SHP77 (cell line): ENCODE measurements at places on chromosomes 2 and 18.
A peak's percentile ranks its signal among the peaks of the same experiment; 100 is the strongest.

DNA sequence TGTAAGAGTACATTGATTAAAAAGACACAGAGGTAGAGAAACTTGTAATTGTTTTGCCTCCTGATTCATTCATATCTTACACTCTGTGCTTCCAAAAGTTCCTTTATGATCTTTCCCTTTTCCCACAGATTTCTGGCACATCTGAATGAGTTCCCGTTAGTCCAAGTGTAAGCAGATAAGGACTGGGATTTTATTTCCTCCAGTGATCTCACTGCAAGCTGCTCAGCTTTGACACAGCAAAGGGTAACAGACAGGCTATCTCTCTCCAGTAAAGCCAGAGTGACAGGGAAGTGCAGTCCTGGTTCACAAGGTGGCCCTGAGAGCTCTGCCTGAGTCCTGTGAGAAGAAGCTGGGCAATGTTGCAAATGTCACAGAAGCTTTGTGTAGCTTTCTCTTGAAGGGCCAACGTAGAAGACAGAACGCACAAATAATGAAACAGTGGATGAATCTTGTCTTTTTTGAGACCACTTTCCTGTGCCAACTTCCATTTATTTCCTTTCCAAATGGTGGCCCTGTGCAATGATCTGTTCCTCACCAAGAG is 32.5 kb upstream of the KCNE4 start:
- DNase-seq: no peak

DNA sequence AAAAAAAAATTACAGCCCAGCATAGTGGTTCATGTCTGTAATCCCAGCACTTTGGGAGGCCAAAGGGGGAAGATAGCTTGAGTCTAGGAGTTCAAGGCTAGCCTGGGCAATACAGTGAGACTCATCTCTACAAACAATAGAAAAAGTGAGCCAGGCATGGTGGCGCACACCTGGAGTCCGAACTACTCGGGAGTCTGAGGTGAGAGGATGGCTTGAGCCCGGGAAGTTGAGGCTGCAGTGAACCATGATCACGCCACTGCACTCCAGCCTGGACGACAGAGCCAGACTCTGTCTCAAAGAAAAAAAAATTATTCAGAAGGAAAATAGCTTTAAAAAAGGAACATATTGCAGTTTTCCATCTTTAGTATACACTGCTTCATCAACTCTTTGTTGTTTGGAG is 47.8 kb downstream of the CYP27C1 start:
- no peak for DNase-seq

- DNase-seq: no peak
Measured at GRCh38 chr2:192148620-192149321, 46.0 kb downstream of the TMEFF2 start.

- no peak for DNase-seq
Measured at GRCh38 chr18:34529358-34530335, 180.5 kb upstream of the DTNA start.

DNA sequence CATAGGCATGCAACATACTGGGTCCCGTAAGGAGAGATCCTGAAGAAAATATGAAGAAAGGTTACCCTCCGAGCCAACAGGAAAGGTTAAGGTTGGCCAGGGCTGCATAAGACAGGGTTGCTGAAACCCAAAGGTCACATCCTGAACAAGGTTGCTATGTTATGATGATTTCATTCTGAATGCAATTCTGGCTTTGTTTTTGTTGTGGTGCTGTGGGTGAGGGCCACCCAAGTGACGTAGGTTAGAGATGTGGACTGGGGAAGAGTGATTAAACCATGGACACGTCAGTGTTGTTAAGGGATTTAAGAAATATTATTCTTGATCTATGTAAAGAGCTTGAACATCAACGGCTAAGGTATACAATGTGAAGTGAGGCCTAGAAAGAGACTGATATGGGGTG is 60.0 kb downstream of the ZEB2 start:
- no peak for DNase-seq

DNA sequence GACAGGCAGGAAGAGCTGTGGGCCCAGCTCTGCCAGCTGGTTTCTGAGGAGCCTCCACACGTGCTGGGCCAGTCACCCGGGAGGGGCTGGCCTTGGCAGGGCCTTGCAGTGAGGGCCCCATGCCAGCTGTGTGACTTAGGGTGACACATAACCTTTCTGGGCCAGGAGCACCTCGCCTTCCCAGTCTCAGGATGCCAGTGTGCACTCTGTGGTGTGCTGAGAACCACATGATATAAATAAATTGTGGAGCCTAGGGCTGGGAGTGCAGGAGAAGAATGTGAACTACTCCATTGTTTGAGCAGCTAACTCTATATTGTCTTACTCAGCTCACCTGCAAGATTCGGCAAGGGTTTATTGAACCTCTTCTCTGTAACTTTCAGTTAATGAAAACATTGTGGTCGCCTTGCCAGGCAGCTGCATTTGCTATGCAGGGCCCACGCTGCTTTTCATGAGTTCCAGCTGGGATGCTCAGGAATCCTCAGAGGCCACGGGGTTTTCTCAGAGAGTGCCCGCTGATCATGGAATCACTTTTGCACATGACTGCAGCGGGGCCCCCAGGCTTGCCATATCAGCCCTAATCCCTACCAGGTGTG is 222.3 kb downstream of the SH3RF3 start:
- peak; percentile 8 for DNase-seq

DNA sequence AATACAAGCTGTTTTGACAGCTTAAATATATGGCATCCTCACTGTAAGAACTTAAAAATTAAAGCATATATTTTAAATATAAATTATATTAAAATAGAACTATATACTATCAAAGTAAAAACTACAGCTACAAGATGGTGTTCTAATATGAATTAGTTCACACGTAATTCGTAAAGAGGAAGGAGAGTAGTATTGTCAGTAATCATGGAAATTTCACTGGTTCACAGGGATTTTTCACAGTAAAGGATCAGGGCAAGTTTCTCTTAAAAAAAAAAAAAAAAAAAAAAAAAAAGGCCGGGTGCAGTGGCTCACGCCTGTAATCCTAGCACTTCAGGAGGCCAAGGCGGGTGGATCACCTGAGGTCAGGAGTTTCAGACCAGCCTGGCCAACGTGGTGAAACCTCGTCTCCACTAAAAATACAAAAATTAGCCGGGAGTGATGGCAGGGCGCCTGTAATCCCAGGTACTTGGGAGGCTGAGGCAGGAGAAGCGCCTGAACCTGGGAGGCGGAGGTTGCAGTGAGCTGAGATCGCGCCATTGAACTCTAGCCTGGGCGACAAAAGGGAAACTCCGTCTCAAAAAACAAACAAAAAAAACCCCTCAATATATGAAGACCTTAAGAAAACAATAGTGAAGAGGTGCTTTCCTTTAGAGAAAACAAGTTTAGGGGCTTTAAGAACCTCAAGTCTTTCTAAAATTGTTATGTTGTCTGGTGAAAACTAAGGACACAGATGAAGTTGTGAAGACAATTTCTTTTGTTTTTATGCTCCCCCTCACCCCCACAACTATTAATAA is 32.5 kb downstream of the PNO1 start:
- DNase-seq: no peak

DNA sequence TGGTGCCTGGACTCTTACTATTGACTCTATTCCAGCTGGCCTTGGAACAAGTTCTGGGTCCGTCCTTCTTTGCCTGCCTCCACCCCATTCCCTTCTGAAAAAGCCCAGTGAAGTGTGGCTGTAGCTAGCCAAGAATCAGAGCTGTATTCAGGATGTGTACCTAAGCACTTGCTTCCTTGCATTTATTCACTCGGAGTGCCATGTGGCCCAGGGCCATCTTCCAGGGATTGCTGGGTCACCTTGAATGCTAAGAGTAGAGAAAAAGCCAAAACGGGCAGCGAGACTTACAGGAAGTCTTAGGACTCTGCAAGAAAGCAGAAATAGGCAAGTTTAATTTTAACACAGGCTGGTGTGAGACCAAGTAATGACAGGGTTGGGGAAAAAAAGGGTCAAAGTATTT is 4.1 kb downstream of the ITGA6 start:
- no peak for DNase-seq

- DNase-seq: no peak
Measured at GRCh38 chr2:101682311-101682710, 15.2 kb upstream of the MAP4K4 start.

GRCh38 chr2:56474412-56475158 is 290.8 kb downstream of the CCDC85A start:
- DNase-seq: peak; percentile 66

- no peak for DNase-seq
Measured at GRCh38 chr2:25177211-25177611, 8.8 kb upstream of the POMC start.

DNA sequence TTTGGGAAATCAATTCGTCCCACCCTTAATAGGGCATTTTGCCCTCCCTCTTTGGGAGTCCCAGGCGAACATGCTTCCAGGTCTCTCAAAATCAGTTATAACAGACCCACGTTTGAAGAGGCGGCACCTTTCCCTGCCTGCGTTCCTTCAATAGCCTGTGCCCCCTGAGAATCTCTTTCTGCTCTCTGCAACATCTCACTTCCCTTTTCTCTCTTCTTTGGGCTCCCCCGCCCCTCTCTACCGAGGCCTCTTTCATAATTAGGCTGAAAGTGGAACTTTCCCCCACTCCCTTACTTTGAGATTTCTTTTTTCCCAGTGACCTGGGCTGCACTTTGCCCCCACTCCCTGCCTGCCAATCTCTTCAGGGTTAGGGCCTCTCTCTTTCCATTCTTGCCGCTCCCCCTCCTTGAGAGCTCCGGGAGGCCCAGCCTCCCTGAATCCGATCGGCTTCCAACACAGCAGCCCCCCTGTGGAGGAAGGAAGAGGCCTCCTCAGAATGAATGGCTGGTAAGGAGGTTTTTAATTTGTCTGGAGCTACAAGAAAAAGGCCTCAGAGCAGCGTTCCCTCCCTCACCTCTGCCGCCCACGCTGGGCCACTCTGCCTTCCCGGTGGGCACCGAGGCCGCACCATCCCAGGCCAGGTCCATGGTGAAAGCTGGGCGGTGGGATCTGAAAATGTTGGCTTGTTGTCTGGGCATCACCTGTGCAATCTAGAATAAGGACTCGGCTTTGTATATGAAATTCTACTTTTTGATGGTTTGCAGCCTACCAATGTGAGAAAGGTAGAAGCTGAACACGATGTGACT is 162.6 kb upstream of the SIX3 start:
- no peak for DNase-seq

GRCh38 chr2:189143925-189144324 is 35.6 kb downstream of the COL5A2 start:
- DNase-seq: no peak

- DNase-seq: no peak
Measured at GRCh38 chr2:231462729-231463465, 1.4 kb downstream of the NCL start.

GRCh38 chr2:235701206-235701981 is 207.6 kb downstream of the AGAP1 start:
- no peak for DNase-seq

- no peak for DNase-seq
Measured at GRCh38 chr2:120687210-120687609, 48.5 kb upstream of the GLI2 start.

GRCh38 chr18:7221424-7222155 is 9.3 kb upstream of the LRRC30 start:
- peak; percentile 44 for DNase-seq

GRCh38 chr2:113240150-113240914 is 38.4 kb downstream of the PAX8 start:
- DNase-seq: peak; percentile 62

DNA sequence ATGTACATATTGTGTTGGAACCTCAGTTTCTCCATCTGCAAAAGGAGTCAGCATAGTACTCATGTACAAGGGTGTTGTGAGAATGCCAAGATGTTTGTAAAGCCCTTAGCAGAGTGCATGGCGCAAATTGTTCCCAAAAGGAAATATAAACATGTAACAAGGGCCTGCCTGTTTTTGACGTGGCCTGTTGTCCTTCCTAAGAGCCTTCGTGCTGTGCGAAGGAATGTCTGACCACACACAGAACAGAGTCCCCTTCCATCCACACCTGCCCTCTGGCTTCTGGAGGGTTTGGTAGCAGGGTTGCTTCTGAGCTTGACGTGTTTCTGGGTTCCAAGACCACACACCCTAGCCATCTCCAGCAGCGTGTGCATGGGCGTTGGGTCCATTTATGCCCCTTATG is 34.9 kb downstream of the CABLES1 start:
- DNase-seq: no peak

DNA sequence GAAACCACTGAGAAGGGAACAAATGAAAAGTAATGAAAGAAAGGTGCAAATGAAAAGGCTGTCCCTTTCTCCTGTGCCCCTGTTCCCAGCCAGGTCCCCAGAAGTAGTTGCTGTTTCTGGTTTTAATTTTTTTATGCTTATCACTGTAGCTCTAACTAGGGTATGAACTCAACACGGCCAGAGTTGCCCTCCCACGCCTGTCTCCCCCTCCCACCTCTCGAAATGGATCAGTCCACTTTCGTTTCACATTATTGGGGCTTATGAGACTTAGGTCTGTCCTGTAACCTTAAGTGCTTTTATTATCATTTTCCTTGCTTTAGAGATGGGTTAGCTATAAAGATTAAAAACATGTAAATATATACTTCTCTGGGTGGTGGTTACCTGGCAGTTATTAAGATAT is 8.6 kb downstream of the RBFA start:
- DNase-seq: no peak

DNA sequence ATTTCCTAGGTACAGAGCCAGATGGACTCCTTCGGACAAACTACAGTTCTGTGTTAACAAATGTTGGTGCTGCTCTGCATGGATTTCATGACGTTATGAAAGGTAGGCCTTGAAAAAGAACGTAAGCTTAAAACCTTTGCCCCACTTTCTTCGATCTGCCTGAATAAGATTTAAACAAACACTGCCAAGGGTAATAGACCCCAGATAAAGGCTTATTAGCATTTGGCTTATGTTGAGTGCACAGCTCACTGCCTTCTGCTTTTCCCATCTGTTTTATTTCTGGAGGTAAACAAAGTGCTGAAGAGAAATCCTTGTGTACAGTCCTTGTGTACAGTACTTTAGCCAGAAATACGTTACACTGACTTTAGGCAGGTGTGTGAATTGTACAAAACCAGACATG is 50.0 kb upstream of the STON1 start:
- DNase-seq: no peak

DNA sequence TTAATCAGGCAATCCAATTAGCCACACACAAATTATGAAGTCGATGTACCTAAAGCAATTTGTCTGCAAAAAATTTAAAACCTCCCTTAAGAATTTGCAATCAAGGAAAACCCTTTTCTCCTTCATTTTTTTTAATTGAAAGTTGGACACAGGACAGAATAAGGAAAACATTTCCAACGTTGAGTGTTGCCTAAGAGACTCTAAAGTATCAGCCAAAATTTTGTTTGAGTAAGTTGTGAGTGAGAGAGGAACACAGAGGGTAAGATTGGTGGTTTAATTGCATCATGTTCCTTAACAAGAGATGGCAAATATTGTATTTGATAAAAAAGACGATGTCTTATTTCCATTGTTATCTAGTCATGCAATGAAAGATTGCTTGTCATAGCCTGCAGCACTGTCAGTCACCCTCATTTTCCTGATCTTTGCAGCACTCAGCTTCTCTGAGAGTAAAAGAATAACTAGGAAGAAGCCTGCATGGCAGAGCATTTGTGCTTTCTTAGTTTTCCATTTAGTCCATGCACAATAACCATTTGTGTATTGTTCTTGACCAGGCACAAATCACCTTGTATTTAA is 115.5 kb downstream of the ICOS start:
- DNase-seq: no peak
